Chondrocyte (in vitro differentiated cells): ENCODE measurements at places on chromosomes 16 and 17. TPM values are rescaled to one million over a fixed set of nuclear protein-coding genes. Genes with fewer than 3 reads are reported as not detected.

Gene CLEC19A
- total RNA-seq = not detected in 3 replicates

DNA sequence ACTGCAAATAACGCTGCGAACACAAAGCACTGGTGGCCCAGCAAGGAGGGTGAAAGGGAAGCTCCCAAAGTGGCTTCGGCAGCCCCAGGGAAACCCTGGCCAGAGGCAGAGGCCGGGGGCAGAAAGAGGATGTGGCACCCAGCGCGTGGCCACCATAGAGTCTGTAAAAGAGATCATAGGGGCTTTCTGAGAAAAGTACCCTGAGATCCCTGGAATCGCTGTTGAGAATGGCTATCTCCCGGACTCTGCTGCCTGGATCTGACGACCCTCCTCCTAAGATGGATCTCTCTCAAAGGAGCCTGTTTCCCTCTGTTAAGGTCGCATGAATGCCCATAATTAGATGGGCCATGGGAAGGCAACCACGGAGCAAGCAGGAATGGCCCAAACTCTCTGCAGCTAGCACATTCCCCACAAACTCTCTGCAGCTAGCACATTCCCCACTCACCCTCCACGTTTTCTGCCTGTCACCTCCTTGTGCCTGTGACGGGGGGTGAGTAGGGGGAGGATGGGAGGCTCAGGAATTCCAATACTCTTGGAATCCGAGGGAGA is 364.4 kb downstream of the XYLT1 start:
- DNase-seq = no peak

Gene GLP2R
- total RNA-seq = 2.2 to 5.4 TPM (median 2.3 TPM) in 3 replicates

DNA sequence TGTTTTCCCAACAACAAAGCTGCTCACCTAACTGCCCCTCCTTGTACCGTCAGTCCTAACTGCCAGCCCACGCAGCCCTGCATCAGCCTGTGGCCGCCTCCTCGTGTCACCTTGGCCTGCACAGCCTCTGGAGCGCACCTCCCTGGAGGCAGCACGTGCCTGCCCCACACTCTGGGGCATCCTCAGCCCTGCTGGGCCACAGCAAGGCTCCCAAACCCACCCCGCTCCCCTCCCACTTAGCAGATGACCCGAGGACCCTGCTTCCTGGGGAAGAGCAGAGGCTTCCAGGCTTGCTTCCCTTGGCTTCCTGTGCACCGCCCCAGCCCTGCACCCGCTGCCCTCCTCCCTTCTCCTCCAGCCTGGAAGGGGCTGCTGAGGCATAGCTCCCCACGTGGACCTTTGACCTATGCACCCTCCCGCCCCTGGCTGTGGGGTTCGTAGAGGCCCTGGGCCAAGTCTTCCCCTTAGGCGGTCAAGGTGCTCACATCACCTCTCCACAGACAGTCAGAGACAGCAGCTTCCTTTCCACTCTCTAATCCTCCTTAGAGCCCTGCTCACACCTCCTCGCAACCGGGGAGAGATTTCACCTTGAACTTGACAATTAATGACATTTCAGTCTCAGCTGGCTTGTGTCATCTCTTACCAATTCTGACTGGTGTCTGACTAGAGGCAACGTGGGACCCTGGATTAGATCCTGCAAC is 115.0 kb downstream of the MGAT5B start:
- no peak for DNase-seq

DNA sequence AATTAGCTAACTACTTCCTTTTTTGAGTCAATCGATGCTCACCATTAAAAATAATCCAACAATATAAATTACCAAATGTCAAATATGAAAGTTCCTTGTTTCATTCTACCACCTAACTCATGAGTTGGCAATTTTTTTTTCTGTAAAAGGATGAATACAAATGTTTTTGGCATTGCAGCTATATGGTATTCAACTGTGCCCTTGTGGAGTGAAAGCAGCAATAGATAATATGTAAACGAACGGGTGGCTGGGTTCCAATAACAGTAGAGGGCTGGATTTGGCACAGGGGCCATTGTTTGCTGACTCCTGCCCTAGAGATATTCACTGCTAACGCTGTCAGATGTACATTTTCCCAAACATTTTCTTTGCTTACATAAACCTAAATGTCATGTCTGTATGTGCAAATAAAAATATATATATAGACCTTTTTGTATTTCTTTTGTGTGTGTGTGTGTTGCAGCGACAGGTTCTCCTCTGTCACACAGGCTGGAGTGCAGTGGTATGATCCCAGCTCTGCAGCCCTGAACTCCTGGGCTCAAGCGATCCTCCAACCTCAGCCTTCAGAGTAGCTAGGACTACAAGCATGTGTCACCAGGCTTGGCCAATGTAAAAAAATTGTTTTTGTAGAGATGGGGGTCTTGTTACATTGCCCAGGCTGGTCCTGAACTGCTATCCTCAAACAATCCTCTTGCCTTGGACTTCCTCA is 73.9 kb downstream of the RPGRIP1L start:
- no peak for DNase-seq

Gene CTRB2
- total RNA-seq = not detected in 3 replicates

Gene HAGH
- total RNA-seq = 46.5 to 56.7 TPM (median 55.1 TPM) in 3 replicates

DNA sequence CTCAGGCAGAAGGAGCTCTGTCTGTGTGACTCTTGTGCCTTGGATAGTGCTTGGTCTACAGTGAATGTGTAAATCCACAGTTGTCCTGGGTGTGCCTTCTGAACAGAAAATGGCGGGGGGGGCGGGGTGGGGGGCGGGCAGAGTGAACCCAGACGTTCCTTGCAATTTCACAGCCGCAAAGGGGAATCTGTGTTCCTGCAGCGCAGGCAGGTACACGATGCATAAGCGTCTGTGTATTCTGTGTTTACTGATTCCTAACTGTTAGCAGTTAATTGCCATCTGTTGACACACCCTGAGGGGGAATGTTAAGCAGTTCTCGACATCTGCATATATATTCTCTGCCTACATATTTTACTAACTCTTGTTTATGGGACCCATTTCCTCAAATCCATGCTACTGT is 123.5 kb upstream of the ZFHX3 start:
- no peak for DNase-seq

Gene PER1
- 68.0 to 87.6 TPM (median 75.9 TPM) in 3 replicates for total RNA-seq

Gene NECAB2
- 0.40 to 0.72 TPM (median 0.58 TPM) in 3 replicates for total RNA-seq

Gene CBX8
- total RNA-seq = 4.6 to 8.3 TPM (median 6.1 TPM) in 3 replicates

DNA sequence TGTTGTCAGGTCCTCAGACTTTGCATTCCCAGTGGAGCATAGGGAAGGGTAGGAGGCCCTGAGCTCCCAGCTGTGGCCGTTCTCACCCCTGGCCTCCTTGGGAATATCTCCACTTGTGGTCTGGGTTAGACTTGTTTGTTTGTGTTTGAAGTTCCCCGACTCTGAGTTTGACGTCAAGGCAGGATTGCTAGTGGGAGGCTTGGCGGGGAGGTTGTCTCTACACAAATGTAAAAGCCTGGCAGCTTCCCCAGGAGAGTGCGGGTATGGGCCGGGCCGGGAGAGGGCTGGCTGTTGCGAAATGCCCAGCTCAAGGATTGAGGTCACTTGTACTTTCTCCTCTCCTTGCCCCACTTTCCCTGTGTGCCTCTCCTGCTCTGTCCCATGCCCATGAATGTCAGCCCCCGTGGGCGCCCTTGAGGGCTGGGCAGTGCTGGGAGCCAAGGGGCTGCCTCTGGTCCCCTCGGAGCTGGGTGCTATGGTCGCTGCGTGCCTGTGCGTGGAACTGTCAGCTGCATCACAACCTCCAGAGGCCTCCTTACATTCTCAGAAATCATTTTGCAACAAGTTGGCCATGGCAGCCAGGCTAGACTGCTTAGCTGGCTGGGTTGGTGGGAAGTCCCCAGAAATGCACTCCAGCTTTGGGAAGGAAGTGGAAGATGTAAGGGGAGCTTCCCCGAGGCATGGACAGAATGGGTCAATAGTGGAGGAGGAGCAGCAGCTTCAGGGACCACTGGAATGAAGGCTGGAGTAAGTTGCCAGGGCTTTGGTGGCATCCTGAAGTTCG is 84.3 kb downstream of the KSR1 start:
- peak; percentile 86 for DNase-seq

Gene HASPIN
- 2.1 to 2.6 TPM (median 2.2 TPM) in 3 replicates for total RNA-seq
